GM10248 (cell line): ENCODE measurements at places on chromosomes 16 and 17.

DNA sequence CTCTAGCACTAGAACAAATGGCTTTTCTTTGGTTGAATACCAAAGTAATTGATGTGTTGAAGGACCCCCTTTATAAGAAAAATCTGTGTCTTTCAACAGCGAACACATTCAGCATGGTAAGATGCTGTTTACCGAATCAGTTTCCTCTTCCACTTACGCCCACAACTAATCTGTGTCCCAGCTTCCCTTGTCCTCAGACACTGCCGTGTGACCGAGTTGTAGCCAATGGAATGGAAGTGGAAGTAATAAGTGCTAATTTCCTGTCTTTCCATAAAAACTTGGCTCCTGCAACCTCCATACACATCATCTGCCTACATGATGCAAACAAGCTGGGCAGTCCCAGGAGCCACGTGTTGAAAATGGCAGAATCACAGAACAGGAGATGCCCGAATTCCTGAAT lies 10.4 kb downstream of the CDIPT start:
- no peak for DNase-seq

DNA sequence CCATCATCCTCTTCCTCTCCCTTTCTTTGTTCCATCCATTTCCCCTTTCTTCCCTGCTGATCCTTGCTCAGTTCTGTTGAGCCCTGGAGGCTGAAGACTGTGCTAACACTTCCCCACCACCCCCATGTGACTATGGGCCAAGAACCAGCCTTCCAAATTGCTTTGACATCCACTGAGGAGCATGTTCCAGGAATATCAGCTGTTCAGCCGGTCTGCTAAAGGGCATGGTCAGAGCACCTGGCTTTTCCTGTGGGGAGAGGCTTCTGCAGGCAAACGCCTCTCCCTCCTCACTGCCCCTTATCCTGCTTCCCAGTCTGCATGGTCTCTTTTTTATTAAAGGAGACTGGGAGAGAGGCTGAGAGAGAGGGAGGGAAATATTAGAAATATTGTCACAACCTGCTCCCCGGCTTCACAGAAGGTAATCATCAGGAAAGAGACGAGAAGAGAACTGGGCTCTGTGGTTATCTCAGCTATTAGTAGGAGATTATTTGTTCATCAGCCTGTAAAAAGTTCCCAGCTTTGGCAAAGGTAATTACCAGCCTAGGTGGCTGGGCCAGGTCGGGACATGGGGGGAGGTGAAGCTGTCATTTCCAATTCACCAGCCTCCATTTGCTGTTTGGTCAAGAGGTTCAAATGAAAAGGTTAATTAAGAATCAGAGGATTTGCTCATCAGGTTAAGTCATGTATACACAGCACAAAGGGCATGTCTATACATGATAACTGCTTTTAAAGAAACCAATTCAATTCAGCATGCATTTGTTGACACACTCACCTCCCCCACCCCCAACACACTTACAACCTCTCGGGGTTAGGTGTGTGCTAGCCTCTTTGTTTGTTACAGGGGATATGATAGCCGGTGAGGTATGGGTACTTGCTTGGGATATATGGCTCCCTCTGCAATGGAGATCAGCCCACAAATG lies 83.7 kb upstream of the CRHR1 start:
- no peak for DNase-seq

DNA sequence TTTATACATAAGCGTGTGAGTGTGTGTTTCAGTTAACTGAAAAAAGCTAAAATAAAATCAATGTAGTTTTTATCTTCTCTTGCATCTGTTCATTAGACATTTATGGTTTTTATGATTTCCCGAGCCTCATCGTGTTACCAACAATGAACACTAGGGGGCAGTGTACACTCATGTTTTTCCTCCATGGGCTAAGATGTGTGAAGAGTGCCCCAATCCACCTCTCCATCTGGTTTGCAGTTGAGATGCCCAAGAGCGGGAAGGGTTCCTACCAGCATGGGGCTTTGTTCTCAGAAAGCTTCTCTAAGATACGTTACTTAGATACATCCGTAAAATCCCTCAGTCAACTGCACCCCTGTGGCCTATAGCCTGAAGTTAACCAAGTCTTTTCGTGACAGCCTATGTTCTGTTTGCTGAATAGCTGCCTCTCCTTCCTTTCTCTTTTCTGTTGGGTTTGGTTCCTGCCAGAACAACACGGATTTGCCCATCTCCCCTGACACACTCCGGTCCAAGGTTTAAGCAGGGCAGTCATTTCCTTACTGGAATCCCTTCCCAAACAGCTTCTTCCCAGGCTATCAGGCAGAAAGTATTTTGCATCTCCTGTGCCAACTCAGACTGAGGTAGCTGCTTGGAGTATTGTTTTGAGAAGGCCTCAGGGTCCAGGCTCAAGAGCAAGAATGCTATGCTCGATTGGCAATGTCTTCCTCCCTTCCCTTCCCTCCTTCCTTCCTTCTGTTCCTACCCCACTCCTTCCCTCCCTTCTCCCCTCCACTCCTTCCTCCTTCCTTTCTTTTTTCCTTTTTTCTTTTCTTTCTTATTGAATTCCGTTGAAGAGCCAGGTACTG lies 12.9 kb upstream of the ELAC2 start:
- DNase-seq, result peak; percentile 42

DNA sequence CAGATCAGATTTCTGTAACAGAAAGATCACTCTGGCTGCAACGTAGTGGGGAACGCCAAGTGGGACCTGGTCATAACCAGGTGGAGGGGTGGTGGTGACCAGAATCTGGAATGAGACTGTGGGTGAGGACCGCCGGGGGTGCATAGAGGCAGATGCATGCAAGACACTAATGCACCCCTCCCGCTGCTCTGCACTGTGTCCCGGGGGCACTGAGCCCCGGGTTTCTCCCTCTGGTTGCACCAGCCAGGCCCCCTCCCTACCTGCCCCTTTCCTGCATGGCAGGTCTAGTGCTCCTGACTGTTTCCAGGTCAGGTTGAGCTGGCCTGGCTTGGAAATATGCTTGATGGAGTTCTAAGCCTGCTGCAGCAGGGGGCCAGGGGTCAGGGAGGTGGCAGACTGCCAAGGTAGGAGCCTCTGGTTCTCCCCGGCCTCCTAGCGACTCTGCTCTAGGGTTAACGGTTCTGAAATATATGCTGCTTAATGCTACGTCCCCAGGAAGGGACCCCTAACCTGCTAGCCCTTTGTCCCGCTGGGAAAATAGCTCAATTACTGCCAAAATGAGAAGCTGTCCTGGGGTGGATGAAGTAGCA lies 94.3 kb downstream of the SDK2 start:
- no peak for DNase-seq

DNA sequence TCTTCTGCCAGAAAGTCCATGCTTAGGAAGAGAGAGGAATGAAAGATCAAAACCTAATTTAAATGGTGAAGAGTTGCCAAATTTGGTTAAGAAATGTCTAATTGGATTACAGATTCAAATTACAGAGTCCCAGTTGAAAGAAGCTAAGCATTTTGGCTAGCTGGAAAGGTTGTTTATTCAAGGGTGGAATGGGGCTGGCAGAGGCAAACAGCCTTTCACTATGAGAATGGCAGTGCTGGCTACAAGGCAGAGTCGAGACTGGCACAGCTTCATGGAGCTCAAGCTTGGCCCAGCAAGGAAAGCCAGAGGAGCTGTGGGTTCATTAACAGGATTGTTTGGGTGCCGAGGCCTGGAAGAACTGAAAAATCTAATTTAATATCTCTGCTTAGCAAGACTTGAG lies 13.6 kb downstream of the MAP3K3 start:
- DNase-seq, result no peak

DNA sequence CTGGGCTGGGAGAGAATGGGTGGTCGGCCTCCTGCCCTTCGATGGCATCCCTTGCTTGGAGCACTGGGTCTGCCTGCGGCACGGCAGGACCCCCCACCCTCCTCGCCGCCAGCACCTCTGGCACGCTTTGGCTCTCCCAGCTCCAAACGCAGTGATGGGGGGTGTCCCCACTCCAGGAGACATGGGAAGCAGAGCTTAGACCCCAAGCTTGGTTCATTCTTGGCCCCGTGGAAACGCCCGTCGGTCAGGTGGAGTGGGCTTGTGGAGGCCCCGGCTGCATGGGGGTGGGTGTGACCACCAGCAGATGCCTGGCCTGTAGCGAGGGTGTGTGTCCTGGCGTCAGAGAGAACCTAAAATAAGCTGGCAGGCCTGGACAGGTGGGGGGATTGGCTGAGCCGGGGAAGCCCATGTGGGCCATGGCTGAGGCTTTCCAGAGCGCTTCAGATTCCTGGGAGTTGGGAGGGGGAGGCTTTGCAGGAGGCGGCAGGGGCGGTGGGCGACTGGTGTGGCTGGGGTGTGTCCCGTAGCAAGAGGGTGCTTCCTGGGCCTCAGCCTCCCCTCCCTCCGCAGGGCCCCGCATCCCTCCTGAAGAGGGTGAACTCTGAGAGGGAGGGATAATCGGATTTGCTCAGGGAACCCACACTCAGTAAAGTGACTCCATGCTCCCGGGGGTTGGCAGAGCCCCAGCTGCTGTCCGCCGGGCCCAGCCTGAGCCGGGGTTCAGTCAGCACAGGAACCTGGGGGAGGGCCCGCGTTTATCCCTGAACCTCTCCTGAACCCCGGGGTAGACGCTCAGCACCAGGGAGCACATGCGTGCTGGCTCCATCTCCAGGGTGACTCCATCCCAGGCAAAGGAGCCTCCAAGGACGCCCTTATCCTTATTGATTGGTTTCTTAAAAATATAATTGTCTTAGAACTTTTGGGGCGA lies 3.4 kb downstream of the CACNA1H start:
- DNase-seq, result no peak

DNA sequence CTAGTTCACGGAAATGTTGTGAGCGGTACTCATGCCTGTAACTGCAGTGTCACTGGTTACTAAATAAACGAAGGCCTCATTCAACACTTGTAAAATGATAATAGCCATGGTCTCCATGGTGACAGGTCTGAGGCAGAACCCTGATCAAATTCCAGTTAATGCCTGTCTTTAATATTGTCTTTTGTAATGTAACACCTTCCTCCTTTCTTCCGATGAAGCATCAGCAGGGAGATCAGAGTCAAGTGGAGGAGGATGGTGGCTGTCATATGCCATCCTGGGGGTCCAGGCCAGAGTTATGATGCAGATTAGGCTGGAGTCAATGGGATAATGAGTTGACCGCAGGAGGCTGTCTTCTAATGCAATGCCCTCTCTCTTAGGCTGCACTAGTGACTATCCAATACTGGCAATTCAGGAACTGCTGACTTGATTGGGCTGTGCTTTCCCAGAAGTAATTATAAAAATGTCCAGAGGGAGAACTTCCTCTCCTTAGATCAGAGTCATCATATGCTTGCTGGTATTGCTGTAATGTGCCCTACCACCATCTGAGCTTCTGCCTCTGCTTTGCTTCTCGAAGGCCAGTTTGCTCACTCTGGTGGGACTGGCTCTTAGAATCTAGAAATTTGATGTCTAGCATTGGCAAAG lies 419.1 kb downstream of the CA10 start:
- no peak for DNase-seq

DNA sequence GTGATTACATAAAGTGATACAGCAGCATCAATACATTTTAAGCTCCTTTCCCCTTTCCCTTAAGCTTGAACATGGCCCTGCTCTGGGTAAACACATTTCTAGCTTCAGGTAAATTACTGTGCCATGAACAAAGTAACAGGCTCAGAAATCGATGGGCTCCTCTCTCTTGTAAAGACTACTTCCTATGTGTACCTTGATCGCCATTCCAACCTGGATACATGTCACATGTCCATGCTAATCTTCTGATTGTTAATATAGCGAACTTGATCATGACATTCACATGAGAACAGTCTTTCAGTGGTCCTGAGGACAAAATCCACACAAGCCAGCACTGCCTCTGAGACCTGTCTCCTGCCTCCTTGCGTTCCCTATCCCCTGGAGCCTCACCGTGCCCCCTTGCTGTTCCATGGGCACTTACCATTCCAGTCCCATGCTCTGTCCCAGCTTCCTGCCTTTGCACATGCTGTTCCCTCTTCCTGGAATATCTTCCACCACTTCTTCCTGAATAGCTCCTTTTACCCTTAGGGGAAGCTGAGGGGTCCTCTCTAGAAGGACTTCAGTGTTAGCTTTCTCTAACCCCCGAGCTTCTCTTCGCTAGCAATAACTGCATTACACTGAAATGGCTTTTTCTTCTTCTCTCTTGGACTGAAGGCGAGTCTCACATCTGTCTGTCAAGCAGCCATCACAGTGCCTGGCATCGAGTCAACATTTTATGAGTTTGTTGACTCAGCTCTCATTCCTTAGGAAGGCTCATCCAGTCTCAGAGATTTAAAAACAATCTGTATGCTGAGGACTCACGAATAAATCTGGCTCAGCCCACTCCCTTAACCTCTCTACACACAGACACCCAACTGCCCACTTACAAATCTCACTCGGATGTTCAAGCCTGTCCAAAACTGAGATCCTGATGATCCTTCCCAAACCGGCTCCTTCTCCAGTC lies 93.3 kb downstream of the ASIC2 start:
- DNase-seq, result no peak
